Stimulated activated CD4-positive, alpha-beta T cell treated with anti-CD3 and anti-CD28 coated beads, TNF-alpha, amount 100 ng/mL, for 24 hours (primary cell): ENCODE measurements at places on chromosomes 7 and 10.

DNA sequence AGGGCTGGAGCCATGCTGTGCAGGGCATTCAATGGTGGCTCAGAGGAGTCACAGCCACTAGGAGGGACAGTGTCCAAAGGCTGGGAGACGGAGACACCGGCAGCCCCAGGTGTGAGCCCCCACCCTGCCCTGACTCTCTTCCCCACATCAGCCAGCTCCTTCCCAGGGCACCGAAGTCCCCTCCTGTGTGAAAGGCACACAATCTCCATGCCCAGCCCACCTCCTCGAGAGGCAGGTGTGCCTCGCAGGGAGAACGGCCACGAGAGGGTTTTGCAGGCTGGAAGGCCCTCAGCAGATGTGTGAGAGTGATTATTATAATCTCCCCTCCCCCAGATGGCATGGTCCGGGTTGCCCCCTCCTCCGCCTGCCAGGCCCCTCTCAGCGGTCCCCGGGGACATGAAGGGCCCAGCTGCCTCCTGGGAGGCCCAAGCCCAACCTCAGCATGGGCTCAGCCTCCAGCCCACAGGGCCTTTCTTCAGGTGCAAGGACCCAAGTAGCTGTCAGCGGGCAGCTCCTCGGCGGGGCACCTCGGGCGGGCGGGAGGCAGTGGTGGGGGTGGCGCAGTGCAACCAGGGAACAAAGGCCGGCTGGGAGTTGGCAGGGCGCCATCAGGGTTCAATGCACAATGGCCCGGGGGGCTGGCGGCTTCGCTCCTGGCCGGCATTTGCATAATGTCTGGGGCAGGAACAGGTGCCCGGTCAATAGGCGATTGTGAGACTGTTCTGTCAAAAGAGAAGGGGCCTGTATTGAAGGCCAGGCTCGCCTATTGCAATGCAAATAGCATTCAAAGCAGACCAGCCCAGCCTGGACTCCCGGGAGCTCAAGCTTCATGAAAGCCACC, 155.3 kb upstream of the ZMIZ1 start:
- DNase-seq, result no peak

DNA sequence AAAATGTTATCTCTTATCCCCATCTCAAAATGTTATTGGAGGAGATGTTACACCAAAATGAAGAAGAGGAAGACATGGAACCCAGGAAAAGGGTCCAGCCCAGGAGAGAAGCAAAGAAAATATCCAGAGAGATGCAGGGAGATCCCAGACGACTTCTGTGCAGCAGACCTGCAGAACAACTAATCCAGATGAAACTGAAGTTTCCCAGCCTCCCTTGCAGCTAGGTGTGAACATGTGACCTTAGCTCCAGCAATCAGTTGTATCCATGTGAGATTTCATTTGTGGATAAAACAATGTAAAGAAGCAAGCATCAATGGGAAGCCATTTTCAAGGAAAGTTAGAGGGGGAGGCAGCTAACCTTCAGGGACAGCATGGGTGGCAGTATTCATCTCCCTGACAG, 55.8 kb upstream of the NANOS1 start:
- DNase-seq, result no peak

DNA sequence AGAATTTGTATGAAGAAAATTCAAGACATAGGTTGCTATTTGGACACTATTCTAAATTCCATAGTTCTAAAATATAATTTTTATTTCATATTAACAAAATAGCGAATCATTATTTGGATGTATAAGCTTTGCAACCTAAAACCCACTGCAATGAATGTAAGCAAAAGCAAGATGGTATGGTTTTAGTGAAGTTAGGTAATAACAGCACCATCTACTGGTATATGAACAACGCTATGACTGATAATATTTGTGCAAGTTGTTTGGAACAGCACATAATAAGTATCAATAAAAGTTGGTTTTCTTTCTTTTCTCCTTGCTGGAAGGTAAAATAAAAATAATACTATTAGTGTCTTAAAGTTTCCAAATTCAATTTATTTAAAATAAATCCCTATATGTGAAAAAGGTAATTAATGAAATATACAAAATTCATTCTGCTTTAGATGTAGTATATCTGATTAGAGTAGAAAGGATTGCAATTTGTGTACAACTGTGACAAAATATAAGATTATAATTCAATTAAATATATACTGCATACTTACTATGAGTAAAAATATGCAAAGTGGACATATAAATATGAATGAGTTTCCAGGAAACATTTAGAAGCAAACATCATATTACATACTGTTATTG, 79.0 kb upstream of the LSM8 start:
- no peak for DNase-seq

DNA sequence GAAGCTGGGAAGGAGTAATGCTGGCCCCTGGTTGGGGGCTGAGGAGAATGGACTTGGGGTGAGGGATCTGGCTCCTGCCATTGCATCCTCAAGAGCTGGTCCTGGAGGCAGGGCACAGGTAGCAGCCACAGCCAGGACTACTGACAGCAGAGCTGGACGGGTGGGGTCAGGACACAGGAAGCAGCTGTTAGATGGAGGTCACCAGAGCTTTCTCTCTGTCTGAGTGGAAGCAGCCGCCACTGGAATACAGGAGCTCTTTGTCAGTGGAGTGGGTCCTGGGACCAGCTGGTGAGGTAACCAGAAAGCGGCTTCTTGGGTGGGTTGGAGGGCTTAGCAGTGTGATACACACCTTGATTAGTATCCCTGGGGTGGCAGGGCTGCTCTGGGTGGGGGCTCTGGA, 58.1 kb upstream of the AQP1 start:
- no peak for DNase-seq

GRCh38 chr10:103241262-103242011, 4.2 kb upstream of the RPEL1 start:
- no peak for DNase-seq

GRCh38 chr10:66982792-66983474, 57.1 kb downstream of the LRRTM3 start:
- no peak for DNase-seq
